ENCODE measurements at places on chromosomes 5 and 9.

DNA sequence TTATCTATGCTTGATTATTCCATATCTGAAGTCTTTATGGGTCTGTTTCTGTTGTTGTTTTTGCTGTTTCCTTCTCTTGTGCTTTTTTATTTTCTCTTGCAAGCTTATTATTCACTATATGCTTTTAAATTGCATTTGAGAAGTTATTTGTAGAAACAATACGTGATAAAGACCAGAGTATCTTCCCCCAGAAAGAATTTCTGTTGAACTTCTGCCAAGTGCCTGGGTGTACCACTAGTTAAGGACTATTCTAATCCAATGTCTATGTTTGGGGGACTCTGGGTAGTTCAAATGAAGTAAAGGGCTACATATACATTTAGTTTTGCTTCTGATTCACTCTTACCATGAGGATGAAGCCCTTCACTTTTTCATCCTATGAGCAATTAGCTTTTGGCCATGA, 54.3 kb downstream of the SLF1 start:
- no peak for DNase-seq

- DNase-seq, result no peak
Observed at GRCh38 chr5:81359881-81360280, 34.1 kb downstream of the ACOT12 start.

DNA sequence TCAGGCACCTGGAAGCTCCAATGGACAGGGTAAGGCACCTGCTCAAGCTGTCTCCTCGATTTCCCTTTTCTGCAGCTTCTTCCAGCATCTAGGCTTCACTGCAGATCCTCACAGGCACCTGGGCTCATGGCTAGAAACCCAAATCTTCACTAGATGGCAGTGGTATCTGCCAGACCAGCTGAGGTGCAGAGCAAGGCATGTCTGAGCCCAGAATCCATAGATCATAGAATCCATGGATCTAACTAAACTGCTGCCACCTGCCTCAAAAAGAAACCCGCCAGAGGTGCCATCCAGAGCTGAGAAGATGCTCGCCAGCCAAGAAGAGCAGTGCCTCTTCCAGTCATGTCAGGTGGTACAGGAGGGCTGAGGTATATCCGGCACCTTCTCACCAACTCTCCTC, 6.9 kb downstream of the SHC3 start:
- no peak for DNase-seq

DNA sequence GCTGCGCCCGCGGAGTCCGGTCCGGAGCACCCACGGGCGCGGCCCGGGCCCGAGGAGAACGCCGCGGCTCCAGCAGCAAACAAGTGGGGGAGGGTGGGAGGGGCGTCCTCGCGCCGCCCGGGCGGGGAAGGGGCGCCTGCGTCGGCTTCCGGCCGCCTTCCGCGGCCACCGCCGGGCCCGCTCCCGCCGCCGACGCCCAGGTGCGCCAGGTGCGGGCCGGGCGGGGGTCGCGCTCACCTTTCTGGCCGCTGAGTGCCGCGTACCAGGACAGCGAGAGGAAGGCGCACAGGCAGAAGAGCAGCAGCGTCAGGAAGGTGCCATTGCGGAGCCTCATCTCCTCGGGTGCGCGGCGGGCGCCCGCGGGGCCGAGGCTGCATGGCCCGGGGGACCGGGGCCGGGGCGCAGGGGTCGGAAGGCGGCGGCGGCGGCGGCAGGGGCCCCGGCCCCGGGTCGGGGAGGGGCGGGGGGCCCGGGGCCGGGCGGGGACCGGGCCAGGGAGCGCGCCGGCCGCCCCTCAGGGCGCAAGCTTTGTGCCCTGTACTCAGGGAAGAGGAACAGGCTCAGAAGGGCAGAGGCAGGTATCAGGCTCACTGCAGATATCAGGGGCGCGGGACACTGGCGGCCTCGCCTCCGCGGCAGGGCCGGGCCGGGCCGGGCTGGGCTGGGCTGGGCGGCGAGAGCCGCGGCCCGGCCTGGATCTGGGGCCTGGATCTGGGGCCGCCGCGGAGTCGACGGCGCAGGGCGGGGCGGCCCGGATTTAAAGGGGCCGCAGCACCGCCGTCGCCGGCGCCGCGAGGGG, at the start of gene MGAT4B:
MGAT4B (minus strand) TSS at position 617 of the 799 bp plus-strand sequence; CDS start at position 334, 283 bp downstream.
- DNase-seq, result peak; percentile 96

DNA sequence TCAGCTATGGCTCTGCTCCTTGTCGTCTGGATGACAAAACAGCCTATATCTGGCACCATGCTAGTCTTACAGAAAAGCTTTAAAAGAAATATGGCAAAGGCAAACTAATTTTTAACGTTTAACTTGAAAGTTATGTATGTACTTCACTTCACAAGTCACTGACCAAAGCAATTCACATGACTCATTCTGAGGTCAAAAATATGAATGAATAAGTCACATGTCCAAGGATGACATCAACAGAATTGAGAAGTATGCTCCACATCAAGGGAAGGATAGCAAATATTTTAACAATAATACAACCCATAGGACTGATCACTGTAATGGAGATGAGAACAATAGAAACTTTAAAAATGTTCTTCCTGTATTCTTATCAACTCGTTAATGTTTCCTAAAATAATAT, 1072.6 kb upstream of the NUDT12 start:
- DNase-seq, result no peak

GRCh38 chr5:74950836-74951515, 84.8 kb upstream of the FAM169A start:
- DNase-seq, result no peak
